Regular cardiac myocyte (primary cell): ENCODE measurements at places on chromosomes 2 and 18. TPM values are rescaled to one million over a fixed set of nuclear protein-coding genes. Genes with fewer than 3 reads are reported as not detected.

TCF4 gene
- 88.0 and 89.6 TPM in 2 replicates for total RNA-seq

MEIS1 gene
- 28.8 and 32.4 TPM in 2 replicates for total RNA-seq

RNF152 gene
- total RNA-seq: 60.3 and 90.5 TPM in 2 replicates

KLHL14 gene
- under 0.01 TPM in 1 of 2 replicates, not detected in the other for total RNA-seq

SCYGR4 gene
- total RNA-seq: not detected in 2 replicates

FOXI3 gene
- not detected in 2 replicates for total RNA-seq

LAMA3 gene
- 0.96 and 4.8 TPM in 2 replicates for total RNA-seq

CNRIP1 gene
- total RNA-seq: 16.9 and 32.2 TPM in 2 replicates

SERPINB11 gene
- total RNA-seq: not detected in 2 replicates

ZNF385B gene
- not detected in 2 replicates for total RNA-seq

ELOA2 gene
- total RNA-seq: not detected in 2 replicates

PARD6G gene
- total RNA-seq: 1.2 and 2.8 TPM in 2 replicates

KRCC1 gene
- total RNA-seq: 24.5 and 26.5 TPM in 2 replicates

APLF gene
- 3.5 and 13.2 TPM in 2 replicates for total RNA-seq

DYSF gene
- 5.6 and 12.7 TPM in 2 replicates for total RNA-seq

BIRC6 gene
- total RNA-seq: 137 and 162 TPM in 2 replicates

DNAJC5G gene
- total RNA-seq: not detected in 2 replicates

LYPD1 gene
- total RNA-seq: 32.1 and 117 TPM in 2 replicates
